ENCODE measurements at places on chromosomes 12 and 14. TPM values are rescaled to one million over a fixed set of nuclear protein-coding genes. Genes with fewer than 3 reads are reported as not detected.
A peak's percentile ranks its signal among the peaks of the same experiment; 100 is the strongest.

GRCh38 chr14:93535537-93535936 lies 104.8 kb downstream of the UNC79 start:
- no peak overlapping the region for H3K4me3 ChIP-seq
- DNase-seq, result no peak
- no peaks in the 10 kb centered on the region for H3K4me1 ChIP-seq
- no peaks in the 10 kb centered on the region for H3K27me3 ChIP-seq
- H3K36me3 ChIP-seq, result no peaks in the 10 kb centered on the region
- no peak overlapping the region for H3K27ac ChIP-seq

GRCh38 chr14:97306133-97306759 lies 509.1 kb downstream of the VRK1 start:
- no peak overlapping the region for H3K4me3 ChIP-seq
- H3K27ac ChIP-seq, result no peak overlapping the region
- H3K27me3 ChIP-seq, result no peaks in the 10 kb centered on the region
- H3K4me1 ChIP-seq, result no peaks in the 10 kb centered on the region
- H3K36me3 ChIP-seq, result no peaks in the 10 kb centered on the region

GRCh38 chr12:11755302-11755930 lies 105.9 kb downstream of the ETV6 start:
- H3K4me1 ChIP-seq, result peaks cover 47% of the 10 kb centered on the region
- DNase-seq, result no peak
- no peaks in the 10 kb centered on the region for H3K27me3 ChIP-seq
- no peak overlapping the region for H3K27ac ChIP-seq

- no peaks in the 10 kb centered on the region for H3K36me3 ChIP-seq
- DNase-seq, result no peak
- H3K27ac ChIP-seq, result no peak overlapping the region
- no peaks in the 10 kb centered on the region for H3K27me3 ChIP-seq
- peaks cover 22% of the 10 kb centered on the region for H3K4me1 ChIP-seq
These were observed 104.8 kb downstream of the GPATCH2L start for GRCh38 chr14:76256545-76256944.

GRCh38 chr14:54487771-54488170 lies 1.0 kb downstream of the GMFB start:
- H3K4me3 ChIP-seq, result peak overlapping the region; percentile 68
- H3K4me1 ChIP-seq, result peaks cover 14% of the 10 kb centered on the region
- H3K27ac ChIP-seq, result peak overlapping the region; percentile 88
- H3K36me3 ChIP-seq, result no peaks in the 10 kb centered on the region
- DNase-seq, result peak; percentile 20
- no peaks in the 10 kb centered on the region for H3K27me3 ChIP-seq

GRCh38 chr12:120534203-120534702 lies at the start of gene RNF10:
TSS of gene RNF10 (plus strand) at chr12:120534356. CDS start at chr12:120534812, 456 bp downstream.
- H3K36me3 ChIP-seq, result no peaks in the 10 kb centered on the region
- peak; percentile 93 for DNase-seq
- peak within 1 kb of the TSS; percentile 99 for H3K4me3 ChIP-seq

DNA sequence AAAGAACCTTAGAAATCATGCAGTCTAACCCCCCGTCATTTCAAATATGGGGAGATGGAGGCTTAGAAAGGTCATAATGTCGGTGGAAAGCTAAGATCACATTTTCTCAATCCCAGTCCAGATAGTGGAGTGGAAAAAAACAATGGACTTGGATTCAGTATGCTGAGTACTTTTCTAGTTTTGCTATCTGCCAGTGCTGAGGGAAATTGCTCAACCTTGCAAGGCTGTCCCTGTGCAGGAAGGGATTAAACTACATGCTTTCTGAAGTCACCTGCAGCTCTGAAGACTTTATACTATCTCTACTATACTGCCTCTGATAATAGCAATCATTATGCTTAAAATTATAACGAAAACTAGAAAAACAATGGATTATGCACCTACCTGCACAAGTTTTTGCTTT lies 272.8 kb downstream of the LRIG3 start:
- peaks cover 8% of the 10 kb centered on the region for H3K4me1 ChIP-seq
- DNase-seq, result no peak
- no peak overlapping the region for H3K27ac ChIP-seq
- H3K36me3 ChIP-seq, result no peaks in the 10 kb centered on the region

DNA sequence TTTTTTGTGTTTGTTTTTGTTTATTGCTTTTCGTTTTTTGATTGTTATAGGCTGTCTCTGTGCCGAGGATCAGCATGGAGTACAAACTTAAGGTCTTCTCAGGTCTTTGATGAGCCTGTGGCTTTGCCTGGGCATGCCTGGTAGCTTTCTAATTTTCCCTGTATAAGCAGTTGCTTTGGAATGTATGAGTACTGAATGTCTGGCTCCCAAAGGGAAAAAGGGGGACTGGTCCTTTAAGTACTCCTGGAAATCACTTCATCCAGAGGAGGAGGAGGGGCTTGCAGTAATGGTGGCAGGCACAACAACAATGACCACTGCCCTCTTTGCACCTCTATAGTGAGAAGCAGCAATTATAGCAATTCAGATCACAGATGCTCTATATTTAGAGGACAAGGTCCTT lies 67.6 kb upstream of the TTC7B start:
- H3K27me3 ChIP-seq, result no peaks in the 10 kb centered on the region
- no peaks in the 10 kb centered on the region for H3K4me1 ChIP-seq
- peaks cover 7% of the 10 kb centered on the region for H3K36me3 ChIP-seq
- no peak overlapping the region for H3K27ac ChIP-seq

DNA sequence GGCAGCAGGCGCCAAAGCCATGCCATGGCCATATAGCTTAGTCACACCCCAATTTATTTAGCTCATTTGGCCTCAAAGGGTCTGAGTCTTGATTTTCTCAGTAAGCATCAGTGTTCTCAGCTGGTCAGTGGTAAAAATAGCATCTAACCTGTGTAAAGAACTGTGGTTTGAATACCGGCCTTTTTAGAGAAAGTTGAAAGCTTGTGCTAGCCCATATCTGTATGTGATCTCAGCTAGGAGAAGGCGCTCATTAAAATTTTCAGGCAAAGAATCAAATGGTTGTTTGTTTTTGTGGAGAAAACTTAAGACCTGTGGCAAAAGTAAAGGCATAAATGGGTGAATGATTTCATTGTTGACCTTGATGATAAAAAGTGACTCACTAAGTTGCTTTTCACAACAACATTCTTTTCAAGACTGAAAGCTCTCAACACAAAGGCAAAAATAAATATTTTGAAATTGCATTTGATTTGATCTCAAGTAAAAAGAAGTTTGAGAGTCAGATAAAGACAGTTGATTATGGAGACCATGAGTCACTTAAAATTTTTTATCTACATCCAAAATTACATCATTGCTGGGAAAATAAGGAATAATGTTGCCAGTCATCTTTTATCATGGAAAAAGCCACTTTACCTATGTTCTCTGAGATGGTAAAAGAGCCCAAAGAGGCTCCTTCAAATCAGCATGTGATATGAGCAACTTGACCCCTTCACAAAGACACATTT lies 128.5 kb upstream of the RGS6 start:
- no peak overlapping the region for H3K4me3 ChIP-seq
- DNase-seq, result no peak
- H3K4me1 ChIP-seq, result peaks cover 6% of the 10 kb centered on the region
- H3K27ac ChIP-seq, result no peak overlapping the region
- H3K27me3 ChIP-seq, result no peaks in the 10 kb centered on the region

DNA sequence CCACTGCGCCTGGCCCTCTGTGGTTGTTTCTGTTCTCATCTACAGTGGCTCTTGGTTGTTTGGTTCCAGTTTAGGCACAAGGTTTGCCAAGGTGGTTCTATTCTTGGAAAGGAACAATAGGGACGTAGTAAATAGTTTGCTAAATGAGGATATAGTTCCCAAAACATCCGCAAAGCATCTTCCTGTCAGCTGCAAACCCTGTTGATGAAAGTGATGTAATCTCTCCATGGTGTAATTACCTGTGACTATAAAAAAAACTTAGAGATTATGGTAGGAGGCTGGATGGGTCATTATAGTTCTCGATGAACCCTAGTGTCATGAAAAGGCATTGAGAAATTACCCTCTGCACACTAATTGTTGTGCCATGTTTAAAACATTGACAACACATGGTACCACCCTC lies 52.9 kb downstream of the SUSD6 start:
- no peak overlapping the region for H3K4me3 ChIP-seq
- DNase-seq, result no peak
- H3K27ac ChIP-seq, result no peak overlapping the region

GRCh38 chr14:72052356-72052755 lies 120.1 kb downstream of the RGS6 start:
- no peak for DNase-seq
- H3K4me3 ChIP-seq, result no peak overlapping the region
- H3K27ac ChIP-seq, result no peak overlapping the region
- H3K36me3 ChIP-seq, result no peaks in the 10 kb centered on the region
- no peaks in the 10 kb centered on the region for H3K27me3 ChIP-seq

- no peak for DNase-seq
- H3K4me3 ChIP-seq, result no peak overlapping the region
- no peaks in the 10 kb centered on the region for H3K27me3 ChIP-seq
- peaks cover 7% of the 10 kb centered on the region for H3K4me1 ChIP-seq
- no peaks in the 10 kb centered on the region for H3K36me3 ChIP-seq
These were observed 112.9 kb downstream of the TMEM132D start for GRCh38 chr12:129790930-129791329.

- H3K4me1 ChIP-seq, result peaks cover 13% of the 10 kb centered on the region
- H3K27me3 ChIP-seq, result no peaks in the 10 kb centered on the region
- H3K27ac ChIP-seq, result no peak overlapping the region
- peak; percentile 71 for DNase-seq
- H3K36me3 ChIP-seq, result no peaks in the 10 kb centered on the region
- H3K4me3 ChIP-seq, result no peak overlapping the region
These were observed 101.9 kb upstream of the SFSWAP start for GRCh38 chr12:131608740-131609690.

DNA sequence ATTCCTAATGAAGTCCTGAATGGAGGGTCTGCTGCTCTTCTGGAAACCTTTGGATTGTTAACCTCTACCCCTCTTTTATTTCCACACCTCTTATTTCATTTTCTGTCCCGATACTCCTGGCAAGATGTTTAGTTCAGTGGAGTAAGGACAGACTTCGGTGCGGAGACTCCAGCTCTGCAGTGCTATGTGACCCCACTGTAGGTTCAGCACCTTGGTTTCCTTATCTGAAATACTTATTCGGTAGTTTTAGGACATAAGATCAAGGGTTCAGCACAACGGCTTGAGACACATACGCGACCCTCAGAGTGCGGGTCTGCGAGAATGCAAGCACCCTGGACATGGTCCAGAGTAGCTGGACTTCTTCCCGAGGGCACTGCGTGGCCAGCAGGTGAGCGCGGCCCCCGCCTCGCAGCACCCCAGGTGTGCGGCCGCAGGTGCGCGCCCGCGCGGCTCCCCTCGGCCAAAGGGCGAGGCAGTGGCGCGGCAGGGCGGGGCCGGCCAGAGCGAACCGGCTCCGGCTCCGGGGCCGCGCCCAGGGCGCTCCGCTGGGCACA lies 465 bp upstream of the FGD4 start:
- peak overlapping the region; percentile 78 for H3K27ac ChIP-seq
- peaks cover 8% of the 10 kb centered on the region for H3K4me1 ChIP-seq
- H3K4me3 ChIP-seq, result peak overlapping the region; percentile 80
- DNase-seq, result no peak
- H3K27me3 ChIP-seq, result peaks cover 11% of the 10 kb centered on the region

- H3K27me3 ChIP-seq, result no peaks in the 10 kb centered on the region
- H3K27ac ChIP-seq, result no peak overlapping the region
- no peaks in the 10 kb centered on the region for H3K4me1 ChIP-seq
These were observed 25.1 kb downstream of the MOK start for GRCh38 chr14:102279688-102280348.

DNA sequence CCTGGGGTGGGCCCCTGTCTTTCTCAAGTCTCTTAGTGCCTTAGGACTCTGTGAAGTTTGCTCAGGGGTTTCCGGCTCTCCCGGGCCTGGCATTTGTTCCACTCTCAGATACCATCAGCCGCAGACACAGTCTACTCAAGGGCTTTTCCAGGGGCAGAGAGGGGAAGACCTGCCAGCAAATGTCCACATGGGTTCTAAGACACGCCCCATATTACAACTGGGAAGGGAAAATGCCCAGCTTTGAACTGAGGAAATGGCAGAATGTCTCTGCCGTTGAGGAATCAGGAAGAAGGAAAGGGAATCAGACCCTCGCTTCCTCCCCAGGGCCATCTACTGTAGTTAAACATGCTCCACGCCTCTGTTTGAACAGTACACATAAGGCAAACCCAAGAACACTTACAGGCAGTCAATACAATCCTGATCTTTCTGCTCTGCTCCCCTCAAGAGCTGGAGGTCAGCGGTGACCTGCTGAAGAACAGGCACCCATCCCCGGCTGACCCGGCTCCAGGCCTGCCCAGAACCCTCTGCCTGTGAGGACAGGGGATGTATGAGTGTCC lies 7.9 kb downstream of the CCDC85C start:
- H3K36me3 ChIP-seq, result no peaks in the 10 kb centered on the region
- no peak overlapping the region for H3K27ac ChIP-seq
- H3K4me1 ChIP-seq, result peaks cover 42% of the 10 kb centered on the region
- no peak for DNase-seq
- H3K27me3 ChIP-seq, result peaks cover 4% of the 10 kb centered on the region

DNA sequence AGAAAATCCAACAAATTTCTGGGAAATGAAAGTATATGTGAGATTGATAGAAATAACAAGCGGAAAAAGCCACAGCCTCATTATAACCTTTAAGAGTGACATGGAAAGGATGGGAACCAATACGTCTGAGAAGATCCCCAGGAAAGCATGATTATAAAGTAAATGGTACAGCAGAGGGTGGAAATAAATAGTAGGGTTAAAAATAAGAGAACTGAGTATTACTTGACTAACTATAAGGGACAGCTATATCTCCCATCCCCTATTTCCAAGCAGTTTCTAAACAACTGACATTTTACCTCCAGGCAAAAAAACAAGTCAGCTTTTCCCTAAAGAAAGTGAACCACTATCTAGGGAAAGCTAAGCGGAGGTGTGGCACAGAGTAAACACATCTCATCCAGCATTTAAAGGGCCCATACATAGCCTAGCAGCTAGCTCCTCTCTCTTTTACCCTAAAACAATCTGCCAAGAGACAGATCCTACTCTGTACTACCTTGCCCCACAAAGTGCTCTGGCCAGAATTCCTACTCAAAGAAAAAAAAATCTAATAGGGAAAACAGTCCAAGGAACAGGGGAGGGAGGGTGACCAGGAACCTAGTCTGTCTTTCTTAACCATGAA lies 11.2 kb downstream of the OSBPL8 start:
- peak overlapping the region; percentile 38 for H3K27ac ChIP-seq
- no peaks in the 10 kb centered on the region for H3K36me3 ChIP-seq
- no peak overlapping the region for H3K4me3 ChIP-seq
- peaks cover 43% of the 10 kb centered on the region for H3K4me1 ChIP-seq
- DNase-seq, result no peak

GRCh38 chr14:67837011-67837624 lies 17.5 kb downstream of the RAD51B start:
- H3K27ac ChIP-seq, result no peak overlapping the region
- no peaks in the 10 kb centered on the region for H3K27me3 ChIP-seq
- no peaks in the 10 kb centered on the region for H3K4me1 ChIP-seq

- H3K27ac ChIP-seq, result no peak overlapping the region
- peak; percentile 47 for DNase-seq
- H3K27me3 ChIP-seq, result peaks cover 20% of the 10 kb centered on the region
These were observed 747 bp downstream of the HSPB8 start for GRCh38 chr12:119179335-119180021.

GRCh38 chr12:96368233-96368632 lies 32.0 kb downstream of the CDK17 start:
- H3K27me3 ChIP-seq, result no peaks in the 10 kb centered on the region
- no peaks in the 10 kb centered on the region for H3K36me3 ChIP-seq
- no peak overlapping the region for H3K4me3 ChIP-seq

- no peaks in the 10 kb centered on the region for H3K36me3 ChIP-seq
- H3K27ac ChIP-seq, result no peak overlapping the region
- no peaks in the 10 kb centered on the region for H3K27me3 ChIP-seq
- no peak for DNase-seq
- H3K4me3 ChIP-seq, result no peak overlapping the region
- H3K4me1 ChIP-seq, result no peaks in the 10 kb centered on the region
These were observed 10.9 kb downstream of the NAB2 start for GRCh38 chr12:57099766-57100165.

LHX5 gene
- total RNA-seq, result 48.4 TPM

PIWIL1 gene
- total RNA-seq, result not detected

GNB3 gene
- 7.6 TPM for total RNA-seq

MEG3 gene
- total RNA-seq, result 7.3 TPM

PTHLH gene
- total RNA-seq, result not detected

VRTN gene
- 18.6 TPM for total RNA-seq

Measured in neural progenitor cell (in vitro differentiated cells).